Fibroblast of skin of scalp (primary cell): ENCODE measurements at places on chromosomes 4 and X.

DNA sequence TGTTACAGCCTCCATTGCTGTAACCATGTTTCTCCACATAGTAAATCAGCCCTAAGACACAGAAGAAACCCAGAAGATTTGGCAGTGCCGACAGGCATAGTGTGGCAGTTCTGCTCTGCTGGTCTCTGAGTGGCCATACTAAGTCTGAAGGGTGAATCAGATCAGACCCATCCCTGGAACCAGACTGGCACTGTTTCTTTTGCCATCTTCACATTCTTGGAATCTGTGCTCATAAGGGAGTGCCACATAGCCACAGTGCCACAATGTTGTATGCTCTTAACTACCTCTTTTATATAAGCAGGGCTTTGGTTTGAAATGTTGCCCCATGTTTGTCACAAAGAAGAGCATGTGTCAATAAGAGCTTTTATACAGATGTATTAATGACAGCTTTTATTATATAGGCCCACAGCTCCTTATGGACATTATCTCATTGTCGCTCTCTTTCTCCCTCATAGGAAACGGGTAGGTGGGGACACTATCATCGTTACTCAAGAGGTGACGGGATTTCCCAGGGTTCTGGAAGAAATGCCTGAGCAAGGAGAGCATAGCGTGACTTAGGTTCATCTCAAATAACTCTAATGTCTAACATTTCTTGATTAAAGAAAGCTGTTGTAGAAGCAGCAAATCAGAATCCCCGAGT is 128.2 kb downstream of the CBR4 start:
- DNase-seq = no peak

DNA sequence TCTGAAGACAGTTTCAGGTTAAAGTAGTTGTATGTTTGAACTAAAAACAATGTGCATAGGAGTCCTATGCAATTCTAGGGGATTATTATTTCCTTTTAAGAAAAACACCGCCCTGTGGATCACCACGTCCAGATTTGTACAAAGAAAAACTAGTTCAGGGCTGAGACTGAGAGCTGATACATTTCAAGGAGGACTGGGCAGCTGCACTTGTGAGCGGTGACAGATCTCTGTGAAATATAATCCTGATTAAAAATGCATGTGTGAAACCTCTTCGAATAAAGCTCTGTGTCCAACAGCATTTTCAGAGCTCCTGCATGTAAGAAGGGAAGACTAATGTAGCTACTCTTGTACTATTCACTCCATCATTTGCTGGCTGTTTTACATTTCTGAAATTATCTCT is 365.8 kb upstream of the PITX2 start:
- no peak for DNase-seq

- DNase-seq = no peak
Observed at GRCh38 chr4:46947541-46947940, 38.5 kb upstream of the COX7B2 start.

DNA sequence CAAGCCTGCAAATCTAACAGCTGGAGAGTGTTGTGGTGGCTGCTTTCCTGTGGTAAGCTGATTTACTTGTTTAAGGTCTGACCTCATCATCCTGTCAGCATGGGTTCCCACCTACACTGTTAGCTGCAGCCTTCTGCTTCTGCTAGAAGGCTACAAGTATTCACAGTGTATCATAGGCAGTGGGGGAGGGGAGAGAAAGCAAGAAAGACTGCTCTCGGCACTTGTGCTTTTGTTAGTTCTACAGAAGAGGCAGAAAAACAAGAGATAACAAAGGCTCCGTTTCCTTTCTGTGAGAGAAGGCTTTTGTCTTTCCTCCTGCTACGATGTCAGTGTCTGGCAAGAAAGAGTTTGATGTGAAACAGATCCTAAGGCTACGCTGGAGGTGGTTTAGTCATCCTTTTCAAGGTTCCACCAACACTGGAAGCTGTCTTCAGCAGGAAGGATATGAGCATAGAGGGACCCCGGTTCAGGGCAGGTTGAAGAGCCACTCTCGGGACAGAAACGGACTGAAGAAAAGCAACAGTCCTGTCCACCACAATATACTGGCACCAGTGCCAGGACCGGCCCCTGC is at the start of gene KLHL4:
TSS of gene KLHL4 (plus strand) at position 232 of the 571 bp plus-strand sequence. CDS start at position 324, 92 bp downstream.
- DNase-seq = peak; percentile 45

DNA sequence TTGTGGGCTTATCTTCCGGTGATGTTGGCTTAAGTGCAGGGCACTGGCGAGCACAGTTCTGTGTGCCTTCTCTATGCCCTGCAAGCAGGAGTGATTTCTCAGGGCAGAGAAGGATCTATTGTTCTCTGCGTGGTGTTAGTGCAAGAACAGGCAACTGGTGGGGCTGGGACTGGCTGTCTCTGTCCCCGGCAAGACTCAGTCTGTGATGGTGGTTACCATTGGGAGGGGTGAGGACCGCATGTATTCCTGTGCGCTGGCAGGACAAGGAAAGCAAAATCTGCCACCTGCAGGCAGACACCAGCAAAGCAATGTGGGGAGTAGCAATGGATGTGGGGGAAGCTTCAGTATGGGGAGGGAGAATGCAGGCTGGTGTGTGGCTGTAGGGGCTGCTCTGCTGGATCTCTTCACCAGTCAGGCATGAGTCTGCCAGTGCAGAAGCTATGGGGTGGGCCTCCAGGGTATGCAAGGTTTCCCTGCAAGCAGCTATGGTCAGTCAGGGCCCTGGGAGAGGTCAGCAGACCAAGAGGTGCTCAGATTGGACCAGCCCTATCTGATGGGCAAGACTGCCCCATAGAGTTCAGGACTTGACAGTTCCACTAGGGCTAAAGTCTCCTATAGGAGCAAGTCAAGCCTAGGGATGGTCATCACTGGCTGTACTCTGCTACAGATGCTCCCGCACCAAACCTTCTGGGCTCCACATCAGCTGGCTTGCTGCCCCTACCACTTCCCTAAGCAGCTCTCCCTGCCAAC is 16.8 kb downstream of the PF4 start:
- DNase-seq = no peak

- DNase-seq = peak; percentile 31
Observed at GRCh38 chr4:39846120-39846519, 131.6 kb downstream of the PDS5A start.

GRCh38 chr4:152278505-152279233 is 257.2 kb downstream of the FBXW7 start:
- no peak for DNase-seq

DNA sequence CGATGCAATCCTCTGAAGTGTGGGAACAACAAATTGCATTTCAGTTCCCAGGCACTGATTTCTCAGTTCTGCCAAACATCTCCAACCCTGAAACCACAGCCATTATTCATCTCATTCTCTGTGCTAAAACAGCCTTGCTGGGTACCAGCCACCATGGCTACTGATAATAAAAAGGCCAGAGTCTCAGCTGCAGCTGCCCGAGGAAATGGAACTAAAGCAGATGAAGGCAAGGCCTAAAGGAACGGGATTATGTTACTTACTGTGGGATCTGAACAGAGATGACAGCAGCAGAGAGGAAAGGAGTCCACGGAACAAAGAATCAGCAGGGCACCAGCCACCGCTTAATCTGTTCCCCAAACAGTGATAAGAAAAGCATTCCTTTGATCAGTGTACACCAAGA is 155.7 kb downstream of the PAPSS1 start:
- peak; percentile 28 for DNase-seq

GRCh38 chrX:4450177-4450576 is 736.7 kb upstream of the PRKX start:
- no peak for DNase-seq

- no peak for DNase-seq
Observed at GRCh38 chr4:120291541-120291940, 224.9 kb upstream of the MAD2L1 start.

DNA sequence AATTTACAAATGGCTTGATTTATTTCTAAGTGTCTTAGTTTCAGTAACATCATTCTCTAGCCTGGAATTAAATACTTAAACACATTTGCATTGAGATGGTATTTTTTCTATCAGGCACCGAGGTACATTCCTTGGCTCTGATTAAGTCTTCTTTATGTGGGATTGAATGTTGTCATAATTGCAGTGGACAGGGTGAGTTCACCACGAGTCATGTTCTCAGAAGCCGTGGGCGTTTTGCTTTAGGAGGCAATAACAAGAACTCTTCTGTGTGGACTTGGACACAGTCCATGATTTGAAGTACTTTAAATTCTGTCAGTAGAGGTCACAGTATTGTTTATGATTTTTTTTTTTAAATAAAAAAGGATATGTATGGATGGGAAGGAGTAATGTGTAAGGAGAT is 57.1 kb upstream of the EFHC2 start:
- peak; percentile 73 for DNase-seq
